ENCODE measurements at places on chromosomes 6 and 20.

DNA sequence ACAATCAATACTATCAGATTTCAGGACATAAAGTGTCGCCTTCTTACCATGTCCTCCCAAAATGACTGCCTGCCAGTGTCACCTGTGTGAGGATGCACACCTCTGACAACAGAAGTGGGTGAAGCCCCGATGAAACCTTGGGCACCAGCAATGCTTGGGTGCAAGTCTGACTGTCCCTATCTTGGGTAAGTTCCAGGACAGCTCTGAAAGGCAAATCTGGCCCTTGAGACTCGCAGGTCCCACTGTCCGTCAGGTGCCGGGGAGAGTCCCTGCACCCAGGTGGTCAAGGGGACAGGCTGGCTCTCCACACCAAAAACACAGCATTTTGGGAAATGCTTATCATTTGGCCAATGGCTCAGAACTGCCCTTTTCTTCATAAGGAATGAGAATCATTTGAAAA lies 43.3 kb downstream of the EZR start:
- H3K27me3 ChIP-seq, result no peaks in the 10 kb centered on the region
- DNase-seq, result no peak
- H3K4me3 ChIP-seq, result no peak overlapping the region
- H3K4me1 ChIP-seq, result peaks cover 27% of the 10 kb centered on the region
- peaks cover 46% of the 10 kb centered on the region for H3K36me3 ChIP-seq

DNA sequence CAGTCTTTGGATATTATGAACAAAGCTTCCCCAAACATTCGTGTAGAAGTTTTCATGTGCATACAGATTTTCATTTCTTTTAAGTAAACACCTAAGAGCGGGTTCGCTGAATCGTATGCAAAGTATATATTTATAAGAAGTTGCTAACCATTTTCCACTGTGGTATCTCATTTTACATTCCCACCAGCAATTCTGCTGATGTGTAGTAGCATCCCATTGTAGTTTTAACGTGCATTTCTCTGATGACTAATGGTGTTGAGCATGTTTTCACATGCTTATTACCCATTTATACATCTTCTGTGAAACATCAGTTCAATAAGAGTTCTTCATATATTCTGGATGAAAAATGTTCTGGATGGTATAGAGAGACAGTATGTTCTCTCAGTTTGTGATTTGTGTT lies 97.4 kb downstream of the IYD start:
- H3K27ac ChIP-seq, result no peak overlapping the region
- no peaks in the 10 kb centered on the region for H3K27me3 ChIP-seq
- no peaks in the 10 kb centered on the region for H3K4me1 ChIP-seq
- no peak overlapping the region for H3K4me3 ChIP-seq
- DNase-seq, result no peak

DNA sequence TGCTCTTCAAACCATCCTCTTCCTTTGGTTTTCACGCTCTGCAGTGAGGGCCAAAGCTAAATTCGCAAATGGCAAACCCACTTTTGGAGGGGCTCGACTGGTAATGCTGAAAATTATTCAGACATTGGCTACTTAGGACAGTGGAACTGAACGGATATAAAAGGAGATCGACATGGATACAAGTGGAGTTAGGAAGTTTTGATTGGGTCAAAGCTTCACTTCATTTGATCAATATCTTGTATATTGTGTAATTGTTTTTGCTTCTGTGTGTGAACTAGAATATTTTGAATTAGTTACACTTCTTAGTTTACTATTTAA lies 1.2 kb downstream of the FAM8A1 start:
- peaks cover 15% of the 10 kb centered on the region for H3K36me3 ChIP-seq
- peak overlapping the region; percentile 98 for H3K27ac ChIP-seq
- DNase-seq, result no peak
- peak overlapping the region; percentile 81 for H3K4me3 ChIP-seq
- H3K4me1 ChIP-seq, result peaks cover 35% of the 10 kb centered on the region

- no peak for DNase-seq
- H3K36me3 ChIP-seq, result no peaks in the 10 kb centered on the region
- H3K27ac ChIP-seq, result no peak overlapping the region
- peaks cover 9% of the 10 kb centered on the region for H3K4me1 ChIP-seq
- H3K4me3 ChIP-seq, result no peak overlapping the region
Measured at GRCh38 chr6:38389875-38390274, 249.9 kb downstream of the BTBD9 start.

DNA sequence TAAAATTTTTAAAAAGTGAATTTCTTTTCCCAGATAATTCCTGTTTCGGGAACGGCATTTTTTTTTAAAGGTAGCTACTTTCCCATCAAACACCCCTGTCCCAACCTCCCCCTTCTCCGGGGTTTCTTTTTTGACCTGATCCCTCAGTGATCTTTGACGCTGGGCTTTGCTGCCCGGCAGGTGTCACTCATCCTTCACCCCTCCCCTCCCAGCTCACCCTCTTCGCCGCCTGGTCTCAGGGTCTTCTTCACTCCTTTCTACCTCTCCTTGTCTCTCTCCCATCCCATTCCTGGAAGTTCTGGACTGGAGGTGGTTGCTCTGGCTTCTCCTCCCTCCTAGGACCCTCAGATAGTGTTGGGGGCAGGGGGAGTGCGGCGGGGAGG lies 329 bp upstream of the GPR6 start:
- H3K4me3 ChIP-seq, result no peak overlapping the region
- no peak for DNase-seq
- H3K27me3 ChIP-seq, result peaks cover 5% of the 10 kb centered on the region
- no peaks in the 10 kb centered on the region for H3K36me3 ChIP-seq

- DNase-seq, result no peak
- no peak overlapping the region for H3K4me3 ChIP-seq
- H3K27me3 ChIP-seq, result no peaks in the 10 kb centered on the region
- no peaks in the 10 kb centered on the region for H3K36me3 ChIP-seq
- no peak overlapping the region for H3K27ac ChIP-seq
Measured at GRCh38 chr20:32570401-32571190, 14.5 kb downstream of the NOL4L start.

- H3K36me3 ChIP-seq, result no peaks in the 10 kb centered on the region
- no peaks in the 10 kb centered on the region for H3K27me3 ChIP-seq
- H3K27ac ChIP-seq, result no peak overlapping the region
- peaks cover 18% of the 10 kb centered on the region for H3K4me1 ChIP-seq
Measured at GRCh38 chr6:116662202-116662601, 6.4 kb downstream of the ZUP1 start.

- DNase-seq, result no peak
- peaks cover 12% of the 10 kb centered on the region for H3K4me1 ChIP-seq
- H3K4me3 ChIP-seq, result no peak overlapping the region
- H3K36me3 ChIP-seq, result no peaks in the 10 kb centered on the region
- peak overlapping the region; percentile 45 for H3K27ac ChIP-seq
- no peaks in the 10 kb centered on the region for H3K27me3 ChIP-seq
Measured at GRCh38 chr20:48098866-48099265, 313.6 kb upstream of the SULF2 start.

GRCh38 chr6:160238278-160238711 lies 20.3 kb downstream of the SLC22A2 start:
- H3K4me3 ChIP-seq, result no peak overlapping the region
- no peaks in the 10 kb centered on the region for H3K27me3 ChIP-seq
- H3K36me3 ChIP-seq, result no peaks in the 10 kb centered on the region
- H3K4me1 ChIP-seq, result peaks cover 10% of the 10 kb centered on the region

DNA sequence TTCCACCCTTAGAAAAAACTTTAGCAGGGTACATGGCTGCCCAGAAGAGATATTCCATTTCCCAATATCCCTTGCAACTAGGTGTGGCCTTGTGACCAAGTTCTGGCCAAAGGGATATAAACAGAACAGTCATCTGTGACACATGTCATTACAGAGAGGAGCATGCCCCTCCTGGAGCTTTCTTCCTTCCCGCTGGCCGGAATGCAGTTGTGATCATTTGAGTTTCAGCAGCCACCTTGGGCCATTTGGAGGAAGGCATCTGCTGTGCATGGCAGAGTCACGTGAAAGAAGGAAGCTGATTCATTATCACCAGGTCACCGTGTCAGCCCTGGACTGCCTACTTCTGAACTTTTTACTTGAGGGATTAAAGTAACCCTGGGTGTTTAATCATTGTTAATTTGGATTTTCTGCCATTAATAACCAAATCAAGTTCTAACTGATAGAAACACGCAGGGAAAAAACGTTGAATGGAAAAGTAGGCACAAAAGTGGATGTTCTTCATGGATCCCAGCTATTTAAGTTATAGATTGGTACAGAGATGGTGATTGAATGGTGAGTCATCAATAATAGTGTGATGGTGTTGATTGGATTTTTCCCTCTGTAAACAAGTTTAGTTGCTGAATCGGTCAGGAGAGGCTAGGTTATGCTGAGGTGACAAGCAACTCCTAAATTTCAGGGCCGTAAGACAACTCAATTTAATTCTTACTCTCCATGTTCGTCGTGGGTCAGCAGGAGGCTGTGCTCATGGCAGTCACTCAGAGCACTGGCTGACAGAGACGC lies 80.7 kb upstream of the CCDC167 start:
- no peak overlapping the region for H3K4me3 ChIP-seq
- H3K36me3 ChIP-seq, result no peaks in the 10 kb centered on the region
- no peak for DNase-seq
- H3K27me3 ChIP-seq, result no peaks in the 10 kb centered on the region
- H3K27ac ChIP-seq, result no peak overlapping the region

DNA sequence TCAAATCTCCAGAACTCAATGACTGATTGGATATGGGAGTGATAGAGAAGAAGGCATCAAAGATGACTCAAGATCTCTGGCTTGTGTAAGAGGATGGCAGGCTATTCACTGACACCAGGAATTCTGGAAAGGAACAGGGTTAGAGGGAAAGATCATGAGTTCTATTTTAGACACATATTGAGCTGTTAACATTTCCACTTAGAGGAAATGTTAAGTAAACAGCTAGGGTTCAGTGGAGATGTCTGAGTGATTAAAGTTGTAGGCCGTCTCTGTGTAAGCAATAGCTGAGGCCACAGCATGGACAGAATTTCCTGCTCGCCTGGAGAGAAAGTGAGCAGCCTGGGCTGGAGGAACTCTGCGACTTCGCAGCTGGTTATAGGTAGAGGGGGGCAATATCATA lies 21.0 kb downstream of the ZC3H12D start:
- H3K36me3 ChIP-seq, result no peaks in the 10 kb centered on the region
- no peaks in the 10 kb centered on the region for H3K27me3 ChIP-seq
- no peak for DNase-seq
- no peaks in the 10 kb centered on the region for H3K4me1 ChIP-seq
- H3K4me3 ChIP-seq, result no peak overlapping the region

- H3K4me1 ChIP-seq, result no peaks in the 10 kb centered on the region
- no peak overlapping the region for H3K27ac ChIP-seq
- DNase-seq, result no peak
- no peak overlapping the region for H3K4me3 ChIP-seq
- H3K36me3 ChIP-seq, result no peaks in the 10 kb centered on the region
Measured at GRCh38 chr20:6468423-6469116, 298.9 kb upstream of the BMP2 start.

DNA sequence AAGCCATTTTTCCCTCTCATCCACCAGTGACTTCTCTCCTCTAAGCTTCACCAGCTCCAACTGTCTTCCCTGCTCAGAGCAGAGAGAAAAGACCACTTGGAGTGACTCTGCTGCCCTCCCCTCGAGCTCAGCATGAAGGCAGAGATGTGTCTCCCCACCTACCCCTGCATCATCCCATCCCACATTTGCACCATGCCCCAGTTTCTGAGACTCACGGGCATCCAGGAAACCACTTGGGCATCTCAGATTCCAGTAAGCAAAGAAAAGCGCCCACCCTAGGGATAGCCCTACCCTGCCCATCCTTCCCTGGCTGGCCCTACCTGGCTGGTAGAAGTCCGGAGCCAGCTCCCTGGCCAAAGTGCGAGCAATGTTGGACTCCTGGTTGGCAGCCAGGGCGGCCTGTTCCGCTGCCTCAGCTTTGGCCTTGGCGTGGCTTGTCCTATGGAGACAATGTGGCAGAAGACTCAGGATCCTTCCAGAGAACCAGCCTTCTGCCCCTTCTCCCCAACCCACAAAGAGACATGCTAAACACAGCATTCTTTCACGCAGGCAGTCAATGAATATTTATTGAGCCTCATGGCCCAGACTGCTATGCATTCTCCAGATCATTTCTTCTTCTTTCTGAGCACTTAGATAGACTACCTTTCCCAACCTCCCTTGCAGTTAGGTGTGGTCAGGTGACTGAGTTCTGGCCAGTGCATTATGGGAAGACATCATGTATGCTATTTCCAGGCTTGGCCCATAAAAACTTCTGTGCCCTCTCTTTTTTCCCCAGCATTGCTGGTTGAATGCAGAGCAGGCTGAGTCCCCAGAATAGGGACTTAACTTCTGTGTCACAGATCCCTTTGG lies 68.6 kb downstream of the JPH2 start:
- peaks cover 7% of the 10 kb centered on the region for H3K4me1 ChIP-seq
- no peaks in the 10 kb centered on the region for H3K36me3 ChIP-seq
- peak; percentile 72 for DNase-seq
- H3K27ac ChIP-seq, result no peak overlapping the region
- no peak overlapping the region for H3K4me3 ChIP-seq
- H3K27me3 ChIP-seq, result no peaks in the 10 kb centered on the region

GRCh38 chr6:168186438-168186837 lies 107.4 kb upstream of the FRMD1 start:
- DNase-seq, result peak; percentile 78
- H3K4me1 ChIP-seq, result no peaks in the 10 kb centered on the region
- H3K4me3 ChIP-seq, result no peak overlapping the region

GRCh38 chr6:128438393-128438792 lies 82.0 kb downstream of the PTPRK start:
- no peaks in the 10 kb centered on the region for H3K36me3 ChIP-seq
- DNase-seq, result no peak
- H3K27ac ChIP-seq, result no peak overlapping the region
- H3K27me3 ChIP-seq, result no peaks in the 10 kb centered on the region
- peaks cover 7% of the 10 kb centered on the region for H3K4me1 ChIP-seq

DNA sequence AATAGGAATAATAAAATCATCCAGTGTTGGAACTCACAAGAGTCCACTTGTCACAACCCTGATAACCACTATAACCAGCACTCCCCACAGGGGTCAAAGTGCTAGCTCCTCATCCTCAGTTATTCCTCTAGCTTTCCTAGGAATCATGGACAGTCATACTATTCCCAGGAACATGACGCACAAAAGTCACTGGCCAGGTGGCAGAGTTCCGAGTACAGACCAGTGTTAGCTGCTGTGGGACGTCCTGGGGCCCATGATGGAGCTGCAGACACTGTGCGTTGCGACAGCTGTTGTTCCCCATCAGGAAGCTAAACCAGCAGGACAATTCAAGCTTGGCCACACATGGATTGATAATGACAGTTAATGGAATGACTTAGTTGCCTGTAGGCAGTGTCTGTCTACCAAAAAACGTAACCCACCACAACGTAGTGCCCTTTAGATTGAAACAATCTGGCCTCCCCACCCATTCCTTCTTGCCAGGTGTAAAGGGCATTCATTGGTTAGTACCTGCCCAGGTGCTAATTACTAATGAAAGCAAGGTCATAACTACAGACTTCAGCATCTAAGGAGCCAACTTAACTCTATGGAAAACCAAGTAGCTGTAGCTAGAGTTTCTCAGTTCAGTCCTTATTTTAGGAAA lies 17.4 kb downstream of the EZR start:
- DNase-seq, result no peak
- no peak overlapping the region for H3K27ac ChIP-seq
- no peak overlapping the region for H3K4me3 ChIP-seq
- H3K4me1 ChIP-seq, result peaks cover 46% of the 10 kb centered on the region
- H3K27me3 ChIP-seq, result no peaks in the 10 kb centered on the region
- H3K36me3 ChIP-seq, result no peaks in the 10 kb centered on the region
